ENCODE measurements at places on chromosomes 4 and X. TPM values are rescaled to one million over a fixed set of nuclear protein-coding genes. Genes with fewer than 3 reads are reported as not detected.

- H3K4me3 ChIP-seq, result peak overlapping the region; percentile 80
- no peaks in the 10 kb centered on the region for H3K36me3 ChIP-seq
- H3K27ac ChIP-seq, result peak overlapping the region; percentile 81
- no peaks in the 10 kb centered on the region for H3K4me1 ChIP-seq
- no peaks in the 10 kb centered on the region for H3K27me3 ChIP-seq
- DNase-seq, result no peak
These were observed 353 bp downstream of the NSD2 start for GRCh38 chr4:1871471-1872021.

DNA sequence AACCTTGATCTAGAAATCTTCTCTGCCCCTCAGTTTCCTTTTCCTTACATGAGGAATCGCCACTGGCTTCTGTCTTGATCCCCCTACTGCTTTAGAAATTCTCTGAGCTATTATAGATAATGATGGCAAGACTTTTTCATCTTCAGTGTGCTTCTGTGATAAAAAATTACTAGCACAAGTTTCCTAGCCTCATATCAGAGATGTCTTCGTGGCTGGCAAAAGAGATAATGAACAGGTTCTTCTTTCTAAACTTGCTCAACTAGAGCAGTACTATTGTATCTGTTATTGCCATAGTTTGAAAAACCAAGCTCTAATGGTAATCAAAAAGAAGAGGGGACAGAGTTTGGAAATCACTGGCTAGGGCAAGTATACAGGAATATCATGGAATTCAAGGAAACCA lies 4.1 kb upstream of the PDGFC start:
- no peak overlapping the region for H3K27ac ChIP-seq
- no peak for DNase-seq
- no peaks in the 10 kb centered on the region for H3K36me3 ChIP-seq

Gene GYPE
- polyA plus RNA-seq, result 1.2 TPM

Gene SUPT20HL2
- polyA plus RNA-seq, result 2.0 TPM

Gene MFAP3L
- polyA plus RNA-seq, result 113 TPM

DNA sequence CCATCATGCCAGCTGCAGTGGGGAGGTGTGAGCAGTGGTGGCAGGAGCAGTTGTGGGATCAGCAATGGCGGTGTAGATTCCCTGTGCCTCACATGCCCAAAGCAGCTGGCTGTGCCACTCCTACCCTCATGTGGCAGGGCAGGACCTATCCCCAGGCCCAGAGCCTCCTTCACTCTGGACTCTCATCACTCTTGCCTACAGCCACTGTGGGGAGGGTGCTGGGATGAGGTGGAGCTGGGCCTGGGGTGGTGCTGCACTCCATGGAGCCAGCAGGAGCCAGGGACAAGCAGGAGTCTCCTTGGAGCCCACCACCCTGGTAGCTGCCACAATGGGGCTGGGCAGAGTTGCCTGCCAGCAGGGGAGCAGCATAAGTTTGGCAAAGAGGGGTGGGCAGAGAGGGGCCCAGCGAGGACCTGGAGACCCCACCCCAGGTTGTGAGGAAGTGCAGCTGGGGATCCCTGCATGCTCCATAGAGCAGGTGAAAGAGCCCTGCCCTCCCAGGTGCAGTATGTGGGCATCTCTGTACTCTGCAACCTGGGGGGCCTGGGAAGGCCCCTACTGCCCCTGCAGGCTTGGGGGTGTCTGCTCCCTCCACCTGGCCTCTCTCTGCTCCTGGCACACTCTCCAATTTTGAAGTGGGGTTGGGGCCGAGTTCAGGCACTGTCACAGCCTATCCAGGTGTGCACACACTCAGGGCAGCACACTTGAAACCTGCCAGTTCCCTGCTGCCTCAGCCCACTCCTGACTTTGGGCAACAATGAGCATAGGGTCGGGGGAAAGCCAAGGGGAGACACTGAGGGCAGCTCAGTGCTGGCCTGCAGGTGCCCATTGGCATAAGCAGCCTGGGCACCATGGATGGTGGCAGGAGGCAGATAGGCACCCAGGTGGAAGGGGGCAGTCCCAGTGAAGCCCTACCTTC lies 74.0 kb upstream of the INTU start:
- H3K36me3 ChIP-seq, result no peaks in the 10 kb centered on the region
- DNase-seq, result no peak
- no peaks in the 10 kb centered on the region for H3K4me1 ChIP-seq

Gene AFP
- polyA plus RNA-seq, result 0.16 TPM

Gene RBMXL3
- polyA plus RNA-seq, result 4.3 TPM

GRCh38 chrX:150547375-150548115 lies 20.9 kb upstream of the MTM1 start:
- peak overlapping the region; percentile 31 for H3K4me3 ChIP-seq
- peak; percentile 85 for DNase-seq
- H3K4me1 ChIP-seq, result peaks cover 13% of the 10 kb centered on the region
- H3K36me3 ChIP-seq, result no peaks in the 10 kb centered on the region

- no peaks in the 10 kb centered on the region for H3K36me3 ChIP-seq
- no peaks in the 10 kb centered on the region for H3K27me3 ChIP-seq
- DNase-seq, result no peak
- H3K4me1 ChIP-seq, result no peaks in the 10 kb centered on the region
- no peak overlapping the region for H3K27ac ChIP-seq
These were observed 205.9 kb downstream of the TLL1 start for GRCh38 chr4:166078955-166079354.

GRCh38 chrX:109600237-109600651 lies 24.7 kb downstream of the KCNE5 start:
- no peak overlapping the region for H3K27ac ChIP-seq
- H3K4me3 ChIP-seq, result no peak overlapping the region
- no peaks in the 10 kb centered on the region for H3K36me3 ChIP-seq
- DNase-seq, result peak; percentile 23
- no peaks in the 10 kb centered on the region for H3K4me1 ChIP-seq
- no peaks in the 10 kb centered on the region for H3K27me3 ChIP-seq

GRCh38 chr4:110518889-110519490 lies 43.0 kb downstream of the ENPEP start:
- no peak overlapping the region for H3K4me3 ChIP-seq
- no peaks in the 10 kb centered on the region for H3K27me3 ChIP-seq
- no peaks in the 10 kb centered on the region for H3K36me3 ChIP-seq
- no peaks in the 10 kb centered on the region for H3K4me1 ChIP-seq

DNA sequence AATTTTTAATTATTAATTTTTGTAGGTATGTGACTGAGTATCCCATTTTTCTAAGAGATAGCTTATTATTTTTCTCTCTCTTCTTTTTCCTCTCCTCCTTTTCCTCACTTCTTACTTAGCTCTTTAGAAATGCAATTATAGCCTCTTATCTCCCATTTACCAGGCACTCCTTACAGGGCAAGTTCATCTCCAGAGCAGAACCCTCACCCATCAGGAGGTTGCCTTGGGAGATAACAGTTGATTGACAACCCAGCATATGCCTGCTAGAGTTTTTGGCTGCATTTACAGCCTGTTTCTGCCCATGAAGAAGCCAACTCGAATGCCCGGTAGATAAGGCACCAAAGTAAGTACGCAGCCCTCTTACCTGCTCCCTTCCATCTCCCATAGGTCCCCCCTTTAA lies 572.9 kb upstream of the ZFP42 start:
- H3K4me1 ChIP-seq, result no peaks in the 10 kb centered on the region
- no peak overlapping the region for H3K4me3 ChIP-seq
- no peak overlapping the region for H3K27ac ChIP-seq
- no peak for DNase-seq
- no peaks in the 10 kb centered on the region for H3K36me3 ChIP-seq

Gene ANOS1
- polyA plus RNA-seq, result 12.3 TPM

- H3K4me1 ChIP-seq, result no peaks in the 10 kb centered on the region
- no peak for DNase-seq
- no peaks in the 10 kb centered on the region for H3K36me3 ChIP-seq
- no peak overlapping the region for H3K27ac ChIP-seq
- no peaks in the 10 kb centered on the region for H3K27me3 ChIP-seq
- no peak overlapping the region for H3K4me3 ChIP-seq
These were observed 1208.3 kb downstream of the ADGRL3 start for GRCh38 chr4:62408454-62408853.

DNA sequence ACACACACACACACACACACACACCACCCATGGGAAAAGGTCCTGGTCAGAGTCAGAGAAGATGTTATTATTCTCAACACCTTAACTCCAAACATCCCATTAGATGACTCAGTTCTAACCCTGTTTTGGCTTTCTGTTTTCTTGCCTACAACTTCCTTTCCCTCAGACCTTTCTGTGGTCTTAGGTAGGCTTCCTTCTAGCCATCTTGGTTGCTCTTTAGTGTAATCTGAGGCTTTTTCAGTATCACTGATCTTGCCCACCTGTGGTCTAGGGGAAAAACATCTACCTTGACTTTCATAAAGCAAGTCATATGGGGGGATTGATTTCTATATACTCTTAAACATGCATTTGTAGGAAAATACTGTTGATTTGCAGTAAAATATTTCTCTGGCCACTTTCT lies 56.9 kb downstream of the ATG4A start:
- DNase-seq, result no peak
- H3K27me3 ChIP-seq, result no peaks in the 10 kb centered on the region
- no peaks in the 10 kb centered on the region for H3K36me3 ChIP-seq

GRCh38 chr4:137531168-137531985 lies 917 bp downstream of the PCDH18 start:
- H3K27me3 ChIP-seq, result no peaks in the 10 kb centered on the region
- no peaks in the 10 kb centered on the region for H3K36me3 ChIP-seq
- H3K27ac ChIP-seq, result peak overlapping the region; percentile 64
- H3K4me1 ChIP-seq, result no peaks in the 10 kb centered on the region
